CD8-positive, alpha-beta T cell (primary cell): ENCODE measurements at places on chromosomes 16 and 17.

- no peak for DNase-seq
Measured at GRCh38 chr16:48223490-48223889, 20.6 kb upstream of the LONP2 start.

- no peak for DNase-seq
Measured at GRCh38 chr17:53907435-53907834, 84.7 kb downstream of the KIF2B start.

DNA sequence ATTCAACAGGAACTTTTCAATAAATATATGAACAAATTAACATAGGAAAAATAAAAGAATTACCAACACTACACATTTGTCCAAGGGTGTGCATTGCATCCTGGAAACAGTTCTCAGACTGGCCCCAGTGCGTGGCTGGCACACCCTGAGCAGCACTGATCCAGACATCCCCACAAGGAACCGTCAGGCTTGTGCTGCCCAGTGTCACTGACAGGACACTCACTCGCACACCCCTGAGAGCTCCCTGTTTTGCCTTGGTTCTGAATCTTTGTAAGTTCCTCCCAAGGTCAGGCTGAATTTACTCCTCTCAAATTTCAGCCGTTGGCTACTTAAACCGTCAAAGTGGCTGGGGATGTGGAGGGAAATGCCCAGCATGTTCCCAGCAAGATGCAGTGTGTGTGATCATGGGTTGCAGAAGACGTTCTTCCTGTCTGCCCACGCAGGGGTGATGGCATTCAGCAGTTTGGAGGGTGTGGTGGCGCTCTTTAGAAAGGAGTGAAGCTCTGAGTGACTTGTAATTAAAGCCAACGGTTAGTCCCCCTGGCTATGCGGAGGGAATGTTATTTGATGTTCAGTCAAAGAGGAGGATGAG, 1.7 kb downstream of the MT2A start:
- DNase-seq: peak; percentile 41

- DNase-seq: no peak
Measured at GRCh38 chr17:3747805-3748204, 24.1 kb downstream of the HASPIN start.

GRCh38 chr16:84055801-84056634, 13.4 kb upstream of the SLC38A8 start:
- no peak for DNase-seq

- DNase-seq: no peak
Measured at GRCh38 chr16:86517652-86518258, 7.4 kb downstream of the FOXF1 start.

GRCh38 chr16:12315330-12316136, 339.0 kb downstream of the SNX29 start:
- DNase-seq: no peak

DNA sequence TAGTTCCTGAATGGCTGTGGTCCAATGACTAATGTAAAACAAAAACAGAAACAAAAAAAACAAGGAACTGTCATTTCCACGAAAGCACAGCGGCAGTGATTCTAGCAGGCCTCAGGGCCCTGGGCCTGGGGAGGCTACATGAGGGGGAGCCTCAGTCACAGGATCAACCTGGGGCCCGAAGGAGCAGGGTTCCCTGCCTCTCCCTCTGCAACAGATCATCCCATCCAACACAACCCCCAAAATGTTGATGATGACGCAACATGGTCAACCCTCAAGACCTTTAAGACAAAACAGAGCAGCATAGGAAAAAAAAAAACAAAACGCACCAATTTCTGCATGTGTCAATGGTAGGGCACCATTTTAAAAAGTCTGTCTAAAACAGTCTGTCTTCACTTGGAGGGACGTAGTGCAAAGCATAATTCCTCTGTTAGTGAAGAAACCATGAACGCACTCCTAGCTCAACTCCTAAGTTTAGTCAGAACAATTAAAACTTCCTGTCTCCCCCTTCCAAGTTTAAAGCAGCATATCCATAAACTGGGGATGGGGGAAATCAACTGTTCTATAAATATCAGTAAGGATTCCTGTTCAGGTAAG, 32.3 kb downstream of the AXIN2 start:
- DNase-seq: no peak

GRCh38 chr16:49742428-49743202, 113.3 kb downstream of the ZNF423 start:
- DNase-seq: no peak

DNA sequence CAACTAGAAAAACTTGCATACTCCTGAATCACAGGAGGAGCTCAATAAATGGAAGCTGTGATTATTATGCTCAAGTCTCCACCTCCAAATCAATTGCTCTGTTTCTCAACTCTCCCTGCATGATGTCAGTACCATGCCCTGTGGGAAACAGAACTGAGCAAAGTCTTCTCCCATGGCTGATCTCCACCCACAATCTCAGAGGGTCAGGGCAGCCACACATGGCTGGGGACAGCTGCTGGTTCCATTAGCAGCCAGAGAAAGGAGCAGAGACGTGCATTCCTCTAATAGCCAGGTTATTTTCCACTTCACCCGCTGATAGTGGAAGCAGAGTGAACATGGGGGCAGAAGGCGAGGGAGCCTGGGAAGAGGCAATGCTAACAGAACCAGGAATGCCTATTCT, 85.5 kb upstream of the TMEM132E start:
- DNase-seq: no peak

GRCh38 chr17:74957935-74958740, 14.4 kb downstream of the HID1 start:
- DNase-seq: peak; percentile 83

- DNase-seq: no peak
Measured at GRCh38 chr17:68709461-68709860, 108.3 kb upstream of the FAM20A start.

DNA sequence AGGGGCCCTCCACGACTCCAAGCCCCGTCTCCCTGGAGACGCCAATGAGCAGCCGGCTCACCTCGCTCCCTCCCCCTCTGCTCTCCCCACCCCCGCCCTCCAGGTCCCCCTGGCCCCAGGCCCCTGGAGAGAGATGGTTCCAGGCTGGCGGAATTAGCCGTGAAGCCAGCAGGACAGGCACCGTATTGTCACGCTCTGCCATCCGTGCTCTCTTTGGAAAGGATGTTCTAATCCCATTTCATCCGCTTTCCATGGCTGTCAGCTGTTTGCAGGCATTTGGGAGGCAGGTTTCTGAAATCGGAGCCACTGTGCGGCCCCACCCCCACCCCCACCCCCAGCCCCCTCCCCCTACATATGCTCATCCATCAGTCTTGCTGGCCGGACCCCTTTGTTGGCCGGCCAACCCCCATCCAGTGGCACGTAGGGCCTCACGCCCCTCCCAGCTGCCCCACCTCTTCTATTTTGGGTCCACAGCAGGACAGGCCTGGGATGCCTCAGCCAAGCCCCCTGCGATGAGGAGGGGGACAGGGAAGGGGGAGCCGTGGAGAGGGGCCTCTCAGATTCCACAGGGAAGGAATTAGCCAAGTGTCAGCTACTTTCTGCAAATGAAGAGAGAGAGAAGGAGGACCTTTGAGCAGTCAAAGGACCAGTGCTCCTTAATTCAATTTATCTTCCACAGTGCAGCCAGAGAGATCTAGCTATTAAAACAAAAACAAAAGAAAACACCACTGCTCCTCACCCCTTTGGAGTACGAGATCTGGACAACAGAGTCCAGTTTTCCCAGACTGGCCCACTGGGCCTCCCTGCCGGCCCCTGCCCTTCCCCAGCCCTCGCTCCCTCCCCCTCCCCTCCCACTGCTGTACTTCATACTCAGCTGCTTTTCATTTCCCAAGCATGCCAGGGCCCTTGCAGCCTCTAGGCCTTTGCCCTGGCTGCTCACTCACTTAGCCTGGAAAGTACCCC, 30.7 kb downstream of the SDK2 start:
- no peak for DNase-seq

GRCh38 chr16:57413301-57413730, 8.7 kb downstream of the CCL17 start:
- DNase-seq: no peak

DNA sequence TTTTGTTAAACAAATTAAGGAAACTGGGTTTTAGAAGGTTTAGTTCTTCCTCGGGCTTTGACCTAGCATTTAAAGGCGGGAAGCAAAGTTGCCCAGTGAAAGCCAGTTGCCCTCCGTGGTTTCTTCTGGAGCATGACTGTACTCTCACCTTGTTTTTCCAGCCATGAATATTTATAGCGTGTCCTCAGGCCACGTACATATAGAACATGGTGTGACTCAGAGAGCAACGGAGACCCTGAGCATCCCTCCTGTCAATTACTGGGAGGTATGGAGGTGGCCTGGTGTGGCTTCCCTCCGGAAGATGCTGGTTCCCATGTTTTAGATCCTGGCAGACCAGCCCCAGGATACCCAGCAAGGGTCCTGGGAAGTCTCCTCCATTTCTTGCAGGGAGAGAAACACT, 48.4 kb downstream of the AKAP1 start:
- DNase-seq: no peak

DNA sequence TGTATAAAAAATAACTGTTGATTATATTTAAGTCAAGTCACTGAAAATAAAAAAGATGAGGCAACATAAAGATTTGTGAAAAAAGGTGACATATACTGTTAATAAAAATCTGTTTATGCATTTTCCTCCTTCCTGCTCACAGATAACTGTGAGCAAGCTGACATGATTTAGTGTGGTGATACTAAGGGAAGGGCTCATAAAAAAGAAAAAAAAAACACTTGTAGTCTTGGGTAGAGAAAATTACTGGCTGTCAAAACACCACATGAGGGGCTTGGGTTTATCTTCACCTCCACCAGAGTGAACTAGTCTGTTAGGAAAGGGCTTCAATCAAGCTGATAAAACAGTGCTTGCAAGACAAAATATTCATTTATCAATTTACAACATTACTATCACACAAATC, 247.6 kb downstream of the CNTNAP4 start:
- no peak for DNase-seq

DNA sequence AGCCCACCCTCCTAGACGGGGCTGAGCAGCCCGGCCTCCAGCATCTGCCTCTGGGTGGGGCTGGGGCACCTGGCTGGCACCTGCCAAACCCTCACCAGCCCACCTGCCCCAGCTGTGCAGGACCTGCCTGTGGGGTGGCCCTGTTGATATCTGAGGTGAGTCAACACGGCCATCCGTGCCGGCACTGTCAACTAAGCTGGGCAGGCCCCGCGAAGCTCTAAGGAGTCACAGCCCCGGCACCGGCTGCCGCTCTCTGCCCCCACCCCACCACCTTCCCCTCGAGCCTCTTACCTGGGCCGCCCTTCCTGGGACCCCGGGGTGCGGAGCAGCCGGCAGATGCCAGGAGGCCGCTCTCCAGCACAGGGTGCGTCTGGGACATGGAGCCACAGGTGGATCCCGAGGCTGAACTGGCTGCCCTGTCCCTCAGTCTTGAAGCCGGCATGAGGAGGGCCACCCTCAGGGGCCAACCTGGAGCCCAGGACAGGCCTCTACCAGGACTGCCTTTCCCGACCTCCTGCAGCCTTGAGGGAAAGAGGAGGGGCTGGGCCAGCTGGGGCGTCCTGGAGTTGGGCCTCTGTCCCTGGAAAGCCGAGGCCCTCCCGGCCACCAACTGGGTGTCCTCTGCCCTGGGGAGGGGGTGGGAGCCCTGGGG, 515 bp downstream of the CBFA2T3 start:
- no peak for DNase-seq

GRCh38 chr17:39092692-39093230, 58.7 kb downstream of the PLXDC1 start:
- DNase-seq: peak; percentile 16

DNA sequence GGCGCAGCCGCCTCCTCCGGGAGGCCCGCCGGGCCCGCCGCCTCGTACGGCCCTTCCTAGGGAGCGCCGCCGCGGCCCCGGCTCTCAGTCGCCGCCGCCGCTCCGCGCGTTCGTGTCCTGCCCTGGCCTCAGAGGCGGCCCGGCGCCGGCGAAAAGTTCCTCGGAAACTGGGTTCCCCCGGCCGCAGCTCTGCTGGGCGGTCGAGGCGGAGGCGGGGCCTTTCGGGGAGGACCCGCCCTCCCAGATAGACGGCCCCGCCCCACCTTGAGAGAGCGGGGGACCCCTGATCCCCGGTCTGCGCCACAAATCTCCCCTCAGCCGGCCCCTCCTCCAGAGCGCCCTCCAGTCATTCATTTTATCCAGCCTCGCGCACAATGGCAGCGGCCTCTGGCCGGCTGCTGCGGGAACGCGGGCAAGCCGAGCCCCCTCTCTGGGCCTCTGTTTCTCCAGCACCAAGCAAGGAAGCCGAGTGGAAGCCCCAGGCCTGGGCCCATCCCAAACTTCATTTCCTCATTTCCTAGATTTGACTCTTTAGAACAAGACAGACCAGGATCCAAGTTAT, at the start of gene SREBF1:
TSS of gene SREBF1 (minus strand) at position 169 of the 562 bp plus-strand sequence. CDS start 169 bp downstream, outside the sequence.
- DNase-seq: peak; percentile 35
